ENCODE measurements at places on chromosomes 16 and 17. TPM values are rescaled to one million over a fixed set of nuclear protein-coding genes. Genes with fewer than 3 reads are reported as not detected.

ALOX12B gene
- total RNA-seq, result not detected

AOC3 gene
- total RNA-seq, result 0.51 TPM

GOSR1 gene
- total RNA-seq, result 45.4 TPM

DRC3 gene
- 2.5 TPM for total RNA-seq

MYCBPAP gene
- 0.42 TPM for total RNA-seq

TBC1D28 gene
- not detected for total RNA-seq

DNAH2 gene
- not detected for total RNA-seq

- no peak for DNase-seq
Observed at GRCh38 chr17:62160816-62161215, 95.7 kb upstream of the MED13 start.

- no peak for DNase-seq
Observed at GRCh38 chr17:17252149-17252661, 15.2 kb upstream of the FLCN start.

DNA sequence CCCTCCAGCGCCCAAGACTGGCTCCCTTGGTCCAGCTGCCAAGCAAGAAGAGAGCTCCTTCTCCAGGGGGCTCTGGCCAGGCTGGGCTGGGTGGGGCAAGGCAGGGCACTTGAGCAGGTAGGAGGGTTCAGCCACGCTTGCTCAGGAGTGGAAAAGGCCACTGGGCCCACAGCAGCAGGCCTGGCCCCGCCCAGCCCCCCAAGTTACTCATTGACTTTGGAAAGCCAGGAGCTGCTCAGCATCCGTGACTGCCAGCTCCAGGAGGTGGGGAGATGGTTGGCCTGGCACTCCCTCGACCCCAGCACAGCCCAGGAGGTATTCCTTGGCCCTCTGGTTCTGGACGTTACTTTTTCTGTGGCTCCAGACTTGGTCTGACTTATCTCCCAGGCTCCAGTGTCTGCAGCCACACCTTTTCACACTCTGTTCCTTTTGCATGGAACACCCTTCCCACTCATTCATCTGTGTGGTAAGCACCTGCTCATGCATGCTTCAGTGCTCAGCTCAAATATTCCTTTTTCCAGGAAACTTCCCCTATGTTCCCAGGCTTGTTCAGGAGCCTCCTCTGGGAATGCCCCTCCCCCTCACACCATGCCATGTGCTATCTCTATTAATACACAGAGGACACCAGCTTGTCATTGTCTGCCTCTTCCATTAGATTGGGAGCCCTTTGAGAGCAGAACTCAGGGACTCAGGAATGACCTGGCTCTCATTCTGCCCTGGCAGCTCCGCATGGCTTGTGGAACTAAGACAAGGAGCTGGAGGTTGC is at the start of gene CDH16:
CDH16 (minus strand) TSS at position 83 of the 766 bp plus-strand sequence. CDS start 820 bp downstream, outside the sequence.
- DNase-seq, result no peak

DNA sequence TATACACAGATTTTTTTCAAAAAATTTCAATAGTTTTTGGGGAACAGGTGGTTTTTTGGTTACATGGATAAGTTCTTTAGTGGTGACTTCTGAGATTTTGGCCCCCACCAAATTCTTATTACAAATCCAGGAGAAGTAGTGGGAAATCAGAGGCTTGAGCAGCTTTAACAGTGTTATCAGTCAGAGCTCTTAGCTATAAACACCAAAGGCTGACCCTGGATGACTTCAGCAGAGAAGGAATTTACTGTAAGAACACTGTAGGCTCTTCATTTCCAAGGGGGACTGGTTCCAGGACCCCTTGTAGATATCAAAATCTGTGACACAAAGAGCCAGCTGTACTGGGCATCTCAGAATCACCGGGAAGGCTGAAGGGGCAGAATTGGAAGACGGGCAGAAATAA is 17.8 kb downstream of the MPHOSPH6 start:
- no peak for DNase-seq

DNA sequence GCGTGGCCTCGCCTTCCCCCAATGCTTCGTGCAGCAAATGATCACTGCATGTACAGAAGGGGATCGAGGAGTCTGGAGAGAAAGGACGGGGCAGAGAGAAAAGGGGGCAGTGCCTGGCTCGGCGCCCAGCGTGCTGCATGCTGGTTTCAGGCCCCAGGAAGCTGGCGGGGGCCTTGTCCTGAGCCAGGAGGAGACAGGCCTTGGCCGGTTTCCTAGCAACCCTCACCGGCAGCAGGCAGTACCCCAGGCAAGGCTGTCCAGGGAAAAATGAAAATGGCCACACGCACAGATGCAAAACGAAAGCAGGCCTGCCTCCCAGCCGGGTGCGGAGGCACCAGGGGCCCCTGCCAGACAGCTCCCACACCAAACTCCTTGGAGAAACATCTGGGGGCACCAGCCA is 126.3 kb downstream of the ZFHX3 start:
- no peak for DNase-seq

DNA sequence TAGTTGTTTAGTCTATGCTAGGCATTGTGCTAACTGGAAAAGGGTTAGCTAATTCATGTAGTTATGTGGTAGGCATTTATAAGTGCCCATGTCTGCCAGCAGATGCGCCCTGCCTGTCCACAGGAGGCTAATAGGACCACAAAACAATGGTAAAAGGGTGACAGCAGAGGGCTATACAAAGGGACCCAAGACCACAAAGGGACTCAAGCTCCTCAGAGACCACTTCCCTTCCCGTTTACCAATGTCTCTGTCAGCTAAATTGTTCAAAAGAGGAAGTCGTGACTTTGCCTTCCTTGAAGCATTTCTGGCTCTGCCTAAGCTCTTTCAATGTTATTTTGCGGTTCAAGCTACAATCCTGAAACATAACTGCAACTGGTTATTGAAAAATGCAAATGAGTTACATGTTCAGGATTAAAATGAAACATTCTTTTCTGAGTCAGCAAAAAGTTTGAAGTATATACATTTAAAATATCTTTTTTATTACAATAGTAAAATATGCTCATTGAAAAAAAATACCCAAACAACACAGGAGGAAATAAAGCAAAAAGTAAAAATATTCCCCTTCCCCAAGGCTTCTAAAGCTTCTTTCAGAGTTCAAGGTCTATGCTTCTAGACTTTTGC is 149.2 kb downstream of the MAF start:
- no peak for DNase-seq
